ENCODE measurements at places on chromosomes 4 and X.
A peak's percentile ranks its signal among the peaks of the same experiment; 100 is the strongest.

DNA sequence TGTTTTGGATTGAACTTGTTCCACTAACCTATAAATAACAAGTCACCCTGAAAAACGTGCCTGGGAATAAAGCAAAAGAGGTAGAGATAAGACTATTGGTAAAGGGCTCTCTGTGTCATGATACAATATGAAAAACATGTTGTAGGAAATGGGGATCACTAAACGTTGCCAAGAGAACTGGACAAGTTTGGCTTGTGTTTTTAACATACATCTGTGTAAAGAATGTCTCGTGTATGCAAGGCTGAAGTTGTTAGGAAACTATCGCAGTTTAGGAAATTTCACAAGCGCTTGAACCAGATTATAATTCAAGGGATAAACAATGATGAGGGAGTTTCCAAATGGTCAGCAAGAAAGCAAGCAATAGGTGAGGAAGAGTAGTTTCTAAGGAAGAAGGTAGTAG, 655.8 kb downstream of the PCDH7 start:
- DNase-seq: no peak

DNA sequence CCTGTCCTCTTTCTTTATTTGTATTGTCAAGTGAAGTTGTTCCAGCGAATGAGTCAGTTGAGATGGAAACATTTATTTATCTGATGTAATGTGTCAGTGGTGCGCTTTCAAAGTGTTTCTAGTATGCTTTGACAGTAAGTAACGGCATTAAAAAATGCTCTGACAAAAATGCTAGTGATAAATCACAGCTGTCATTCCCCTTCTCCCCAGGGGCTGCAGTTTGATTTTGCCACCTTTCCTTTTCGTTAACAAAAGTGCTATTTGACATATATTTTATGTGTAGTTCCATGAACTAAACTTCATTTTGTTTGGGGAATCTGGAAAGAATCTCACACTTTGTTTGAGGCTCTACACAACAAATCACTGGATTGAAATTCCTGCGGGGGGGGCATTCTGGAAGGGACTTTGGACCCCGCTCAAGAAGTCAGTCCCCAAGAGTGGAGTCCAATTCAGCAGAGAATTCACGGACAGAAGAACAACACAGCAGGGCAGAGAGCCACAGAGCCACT, 7.6 kb upstream of the TBC1D19 start:
- DNase-seq: no peak

- no peak for DNase-seq
Observed at GRCh38 chr4:184384056-184384809, 90.1 kb downstream of the IRF2 start.

DNA sequence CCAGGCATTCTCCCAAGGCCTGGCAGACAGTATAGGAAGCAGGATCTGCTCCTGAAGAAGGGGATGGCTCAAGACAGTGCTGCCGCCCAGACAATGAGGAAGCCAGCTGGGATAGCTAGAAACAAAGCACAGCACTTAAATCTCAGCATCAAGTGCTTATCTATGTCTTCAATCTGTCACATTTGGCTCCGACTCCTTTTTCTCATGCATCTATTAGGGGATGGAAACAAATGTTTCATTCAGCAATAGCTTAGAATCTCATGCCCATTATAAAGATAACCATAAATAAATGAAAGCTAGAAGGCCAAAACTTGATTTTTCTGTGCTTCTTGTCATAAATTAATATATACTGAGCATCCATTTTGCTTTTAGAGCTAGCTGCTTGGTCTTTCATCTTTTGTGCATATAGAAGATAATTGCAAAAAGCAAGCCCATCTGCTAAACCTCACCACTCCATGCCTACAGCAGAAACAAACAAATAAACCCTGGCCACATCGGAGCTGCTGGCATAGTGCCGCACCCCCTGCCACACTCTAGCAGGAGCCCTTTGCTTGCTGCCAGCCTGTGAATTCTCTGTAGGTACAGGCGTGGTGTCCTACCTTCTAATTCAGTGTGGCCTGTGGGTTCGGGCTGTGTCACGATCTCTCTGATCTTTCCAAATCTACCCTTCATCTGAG, 75.9 kb downstream of the AASDH start:
- no peak for DNase-seq

DNA sequence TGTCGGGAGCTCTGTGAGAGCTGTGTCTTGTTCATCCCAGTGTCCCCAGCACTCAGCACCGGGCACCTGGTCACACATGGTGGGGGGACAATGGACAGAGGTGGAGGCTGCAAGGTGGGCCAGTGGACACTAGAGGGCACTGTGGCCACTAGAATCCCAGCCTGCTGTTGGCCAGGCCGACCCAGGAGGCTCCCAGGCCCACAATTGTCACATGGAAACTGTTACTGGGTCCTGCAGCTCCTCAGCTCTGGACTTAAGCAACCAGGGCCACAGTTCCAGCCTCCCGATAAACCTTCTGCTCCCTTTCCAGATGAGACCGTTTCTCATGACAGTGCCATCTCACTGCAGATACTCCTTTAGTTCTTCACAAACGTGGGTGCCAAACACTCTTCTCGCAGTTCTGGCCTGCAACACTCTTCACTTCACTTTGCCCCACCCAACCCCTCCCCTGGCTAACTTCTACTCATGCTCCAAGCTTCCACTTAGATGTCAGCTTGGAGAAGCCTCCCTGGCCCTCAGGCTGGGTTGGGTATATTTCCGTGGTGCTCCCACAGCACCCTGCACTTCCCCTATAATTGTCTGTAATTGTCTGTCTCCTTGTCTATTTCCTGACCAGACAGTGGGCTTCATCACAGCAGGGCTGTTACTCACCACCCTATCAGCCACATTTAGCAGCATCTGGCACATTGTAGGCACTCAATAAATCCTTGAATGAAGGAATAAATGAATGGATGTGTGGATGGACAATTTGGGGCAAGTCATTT, 3.5 kb upstream of the IQSEC2 start:
- DNase-seq: peak; percentile 19

DNA sequence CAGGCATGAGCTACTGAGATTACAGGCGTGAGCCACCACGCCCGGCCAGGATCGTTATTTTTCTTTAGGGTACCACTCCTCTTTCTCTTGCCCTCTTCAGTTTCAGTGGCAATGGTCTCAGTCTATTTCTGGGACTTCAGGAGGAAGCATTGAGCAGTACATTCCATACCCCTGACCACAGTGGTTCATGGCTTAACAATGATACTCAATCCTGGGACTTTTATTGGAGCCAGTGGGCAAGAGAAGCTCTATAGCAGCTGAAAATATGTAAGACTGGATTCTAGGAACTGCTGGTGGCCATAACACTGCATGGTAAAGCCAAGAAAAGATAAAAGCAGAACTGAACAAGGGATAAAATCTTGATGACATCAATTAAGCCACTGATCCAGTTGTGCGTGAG, 5.8 kb upstream of the CCNA2 start:
- no peak for DNase-seq

GRCh38 chrX:42149281-42149680, 225.9 kb upstream of the CASK start:
- no peak for DNase-seq

- no peak for DNase-seq
Observed at GRCh38 chrX:38293741-38294140, 33.6 kb downstream of the RPGR start.

- no peak for DNase-seq
Observed at GRCh38 chr4:180932370-180933001, 1310.7 kb upstream of the TENM3 start.

GRCh38 chr4:125315576-125316400, 1.0 kb downstream of the FAT4 start:
- no peak for DNase-seq

GRCh38 chrX:152428120-152428519, 23.0 kb downstream of the GABRA3 start:
- DNase-seq: no peak

DNA sequence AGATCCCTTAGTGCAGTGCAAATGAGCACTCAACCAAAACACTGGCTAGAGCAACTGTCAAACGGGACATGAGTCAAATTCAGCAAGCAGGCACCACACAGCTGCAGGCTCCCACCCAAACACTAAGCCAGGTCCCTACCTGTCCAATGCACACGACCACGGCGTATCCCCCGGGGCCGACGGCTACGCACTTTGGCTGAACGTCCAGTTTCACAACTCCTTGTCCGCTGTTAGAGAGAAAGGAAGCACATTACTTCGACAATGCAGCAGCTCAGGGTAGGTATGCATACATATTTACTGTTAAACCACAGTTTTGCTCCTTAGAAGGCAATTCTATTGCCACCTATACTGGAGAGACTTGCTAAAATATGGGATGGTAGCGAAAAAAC, 35.4 kb downstream of the WDR1 start:
- DNase-seq: no peak

DNA sequence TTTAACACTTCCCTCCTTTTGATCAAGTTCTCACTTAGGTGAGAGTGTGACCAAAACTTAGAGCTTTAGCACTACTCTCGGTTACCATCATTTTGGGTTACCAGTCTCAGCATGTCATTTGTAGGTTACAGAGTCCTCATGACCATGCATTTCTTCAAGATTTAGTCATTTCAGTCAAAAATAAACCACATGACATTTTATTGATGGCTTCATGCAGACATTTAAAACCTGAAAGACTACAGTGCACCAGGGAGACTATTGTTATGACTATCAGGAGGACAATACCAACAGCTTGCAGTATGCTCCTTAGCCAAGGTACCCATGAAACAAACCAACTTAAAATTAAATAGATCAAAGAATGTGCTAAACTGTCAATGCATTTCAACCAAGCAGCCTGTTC, 498.1 kb upstream of the FSTL5 start:
- no peak for DNase-seq

- no peak for DNase-seq
Observed at GRCh38 chr4:79232540-79232939, 93.3 kb downstream of the NAA11 start.

DNA sequence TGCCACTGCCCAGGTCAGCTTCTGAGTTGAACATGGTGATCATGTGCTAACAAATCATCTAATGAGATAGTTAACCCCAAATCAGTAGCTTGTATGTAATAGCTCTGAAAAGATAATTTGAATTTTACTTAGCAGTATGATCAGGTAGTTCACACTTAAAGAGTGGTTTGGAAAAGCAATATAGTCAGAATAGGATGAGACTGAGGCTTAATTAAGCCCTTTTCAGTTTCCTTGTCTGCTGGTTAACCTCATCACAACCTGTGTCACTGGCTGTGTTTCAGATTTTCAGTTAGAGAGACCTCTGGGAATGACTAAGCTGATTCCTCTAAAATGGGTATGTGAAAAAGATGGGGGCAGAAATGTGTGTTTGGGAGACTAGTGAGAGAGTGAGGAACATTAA, 38.1 kb downstream of the GPR174 start:
- no peak for DNase-seq

GRCh38 chr4:91422011-91422410, 881.8 kb upstream of the GRID2 start:
- no peak for DNase-seq

- no peak for DNase-seq
Observed at GRCh38 chrX:48971249-48972219, at the start of gene KCND1. TSS of gene KCND1 (minus strand) at chrX:48971844. CDS start at chrX:48970271, 1,573 bp downstream.

DNA sequence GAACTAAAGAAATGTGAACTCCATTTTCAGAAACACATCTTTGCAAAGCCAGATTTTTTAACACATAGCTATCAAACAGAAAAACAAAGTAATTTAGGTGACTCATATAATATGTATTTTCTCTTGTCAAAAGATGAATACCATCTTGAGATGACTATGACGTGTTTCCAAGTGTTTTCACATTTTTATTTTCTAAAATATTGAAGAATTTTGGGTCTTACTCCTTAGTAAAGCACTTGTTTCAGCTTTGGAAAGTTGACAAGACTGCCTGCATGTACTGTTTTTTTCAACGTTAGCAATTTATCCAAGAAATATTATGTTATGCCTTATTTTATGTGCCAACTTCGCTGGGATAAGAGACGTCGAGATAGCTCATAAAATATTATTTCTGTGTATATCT, 733.9 kb upstream of the EPHA5 start:
- no peak for DNase-seq

DNA sequence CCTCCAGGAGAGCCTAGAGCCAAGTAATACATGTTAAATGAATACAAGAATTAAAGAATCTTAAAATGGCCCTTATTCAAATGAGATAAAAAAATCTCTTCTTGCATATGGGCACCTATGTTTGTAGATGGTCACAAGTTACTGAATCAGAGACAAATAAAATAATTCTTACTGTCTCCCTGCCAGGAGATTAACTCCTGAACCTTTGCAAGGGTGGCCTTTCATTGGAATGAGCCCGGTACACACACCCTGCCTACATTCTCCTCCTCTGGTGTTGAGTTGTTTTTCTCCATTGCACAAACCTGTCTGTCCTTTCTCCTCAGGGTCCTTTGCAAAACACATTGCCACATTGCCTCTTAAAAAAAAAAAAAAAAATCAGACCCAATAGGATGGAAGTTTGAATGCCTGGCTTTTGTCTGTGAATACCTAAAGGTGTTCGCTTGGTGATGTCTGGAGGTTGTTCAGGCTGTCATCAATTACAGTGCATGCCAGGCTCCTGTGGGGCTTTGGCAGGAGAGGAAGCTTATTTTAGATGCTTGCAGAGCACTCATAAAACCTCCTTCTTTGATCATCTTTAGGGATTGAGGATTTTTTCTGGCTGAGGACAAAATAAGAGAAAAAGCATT, 8.3 kb upstream of the TMEM154 start:
- no peak for DNase-seq

DNA sequence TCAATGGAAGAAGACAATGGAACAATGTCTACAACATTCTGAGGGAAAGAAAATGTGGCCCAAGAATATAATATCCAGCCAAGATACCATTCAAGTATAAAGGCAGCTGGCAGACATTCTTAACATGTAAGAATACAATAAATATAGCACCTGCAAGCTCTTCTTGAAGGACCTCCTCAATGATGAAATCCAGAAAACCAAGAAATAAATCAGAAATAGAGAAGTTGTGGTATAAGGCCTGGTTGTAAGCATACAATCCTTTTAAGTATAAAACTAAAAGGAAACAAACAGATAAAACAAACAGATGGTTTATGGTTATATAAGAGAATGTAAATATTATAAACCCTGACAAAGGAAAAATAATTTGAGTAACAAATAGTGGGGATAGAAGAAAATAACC, 33.4 kb downstream of the SYTL4 start:
- no peak for DNase-seq

DNA sequence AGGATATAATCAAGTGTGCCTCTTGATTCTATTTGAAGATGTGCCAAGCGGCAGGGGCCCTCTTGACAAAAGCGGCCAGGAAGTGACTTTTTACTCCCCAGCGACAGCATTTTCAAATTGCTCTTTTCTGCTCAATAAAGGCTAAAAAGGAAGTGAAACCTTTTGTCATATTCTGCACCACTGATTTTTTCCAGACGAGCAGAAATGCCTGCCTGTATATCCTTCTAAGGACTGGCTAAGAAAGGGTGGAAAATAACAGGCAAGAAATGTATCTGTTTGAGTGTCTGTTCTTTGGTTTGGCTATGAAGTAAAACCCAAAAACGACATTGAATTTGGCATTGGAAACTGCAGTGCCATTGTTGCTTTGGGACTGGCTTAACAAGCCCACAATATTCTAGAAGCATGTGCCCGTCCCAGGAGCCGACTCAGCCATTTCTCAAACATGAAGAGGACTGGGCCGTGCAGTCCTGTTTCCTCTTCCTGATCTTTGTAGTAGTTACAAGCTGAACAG, 25.4 kb downstream of the TMSB4X start:
- no peak for DNase-seq
